ENCODE measurements at places on chromosomes 7 and 10.

DNA sequence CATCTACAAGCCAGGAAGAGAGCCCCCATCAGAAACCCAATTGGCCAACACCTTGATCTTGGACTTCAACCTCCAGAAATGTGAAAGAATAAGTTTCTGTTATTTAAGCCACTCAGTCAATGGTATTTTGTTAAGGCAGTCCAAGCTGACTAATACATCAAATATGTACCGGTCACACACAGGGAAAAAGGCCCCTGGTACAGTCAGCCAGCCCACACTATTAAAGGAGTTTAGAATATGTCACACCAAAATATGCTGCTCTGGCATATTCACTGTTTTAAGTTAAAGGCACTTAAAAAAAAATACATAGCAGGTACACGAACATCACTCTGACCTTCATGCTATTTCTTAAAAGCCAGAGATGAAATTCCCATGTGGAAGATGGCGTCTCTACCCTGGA, 15.2 kb upstream of the CDCA7L start:
- peak; percentile 33 for DNase-seq

DNA sequence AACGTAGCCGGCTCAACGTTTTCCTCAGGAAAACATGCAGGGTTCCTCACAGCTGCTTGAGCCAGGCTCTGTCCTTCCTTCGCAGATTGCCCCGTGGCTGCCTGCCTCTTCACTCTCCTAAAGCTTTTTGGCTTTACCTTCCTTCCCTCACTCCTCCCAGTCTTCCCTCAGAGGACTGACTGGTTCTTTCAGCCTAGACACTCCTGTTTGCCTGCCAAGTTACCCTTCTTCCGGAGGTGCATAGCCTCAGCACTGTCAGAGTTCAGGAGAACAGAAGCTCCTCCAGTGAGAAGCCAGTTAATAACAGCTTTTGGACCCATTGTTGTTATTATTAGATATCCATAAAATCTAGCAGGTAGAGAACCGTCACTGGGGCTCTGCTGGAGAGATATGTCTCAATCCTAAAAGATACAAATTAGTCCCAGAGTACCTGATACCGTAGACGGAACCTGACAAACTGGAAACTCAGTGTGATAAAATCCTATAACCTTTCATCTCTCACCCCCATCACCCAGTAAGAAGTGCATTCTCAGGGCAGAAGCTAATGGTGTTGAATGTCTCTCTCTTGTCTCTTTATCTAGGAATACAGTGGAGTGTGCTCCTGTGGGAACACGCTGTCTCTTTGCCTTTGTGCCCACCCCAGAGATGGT, 79.6 kb downstream of the SND1 start:
- no peak for DNase-seq

DNA sequence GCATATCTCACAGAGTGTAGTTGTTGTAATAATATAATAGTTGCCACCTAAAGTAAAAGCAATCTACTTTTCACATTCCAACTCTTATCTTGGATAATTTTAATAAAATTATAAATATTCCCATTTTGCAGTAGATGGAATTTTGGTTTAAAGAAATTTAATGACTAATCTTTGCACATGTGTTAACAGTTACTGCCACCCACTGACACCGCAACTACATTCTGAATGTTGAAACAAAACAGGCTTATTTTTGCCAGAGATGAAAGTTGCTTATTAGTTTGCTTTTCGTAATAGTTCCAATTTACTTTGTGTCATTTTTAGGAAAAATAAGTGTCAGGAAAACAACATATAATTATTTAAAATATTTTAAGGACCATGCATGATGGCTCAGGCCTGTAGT, 557.5 kb upstream of the PCDH15 start:
- no peak for DNase-seq

DNA sequence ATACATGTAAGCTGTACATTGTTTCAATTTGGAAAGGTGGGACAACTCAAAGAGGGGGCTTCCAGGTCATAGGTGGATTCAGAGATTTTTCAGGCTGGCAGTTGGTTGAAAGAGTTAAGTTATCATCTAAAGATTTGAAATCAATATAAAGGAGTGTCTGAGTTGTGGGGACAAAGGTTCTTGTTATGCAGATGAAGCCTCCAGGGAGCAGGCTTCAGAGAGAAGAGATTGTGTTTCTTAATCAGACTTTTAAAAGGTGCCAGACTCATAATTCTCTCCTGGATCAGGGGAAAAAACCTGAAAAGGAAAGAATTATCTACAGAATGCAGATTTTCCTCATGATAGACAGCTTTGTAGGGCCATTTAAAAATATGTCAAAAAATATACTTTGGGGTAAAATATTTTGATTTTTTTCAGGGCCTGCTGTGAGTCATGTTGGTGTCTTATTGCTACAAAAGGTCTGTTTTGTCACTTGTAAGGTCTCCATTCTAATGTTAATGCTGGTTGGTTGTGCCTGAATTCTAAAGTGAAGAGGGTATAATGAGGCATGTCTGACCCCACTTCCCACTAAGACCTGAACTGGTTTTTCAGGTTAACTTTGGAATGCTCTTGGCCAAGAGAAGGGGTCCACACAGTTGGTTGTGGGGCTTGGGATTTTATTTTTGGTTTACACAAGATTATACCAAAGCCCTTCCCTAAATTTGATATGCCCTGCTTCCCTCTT, 52.7 kb upstream of the PRSS1 start:
- DNase-seq = no peak

DNA sequence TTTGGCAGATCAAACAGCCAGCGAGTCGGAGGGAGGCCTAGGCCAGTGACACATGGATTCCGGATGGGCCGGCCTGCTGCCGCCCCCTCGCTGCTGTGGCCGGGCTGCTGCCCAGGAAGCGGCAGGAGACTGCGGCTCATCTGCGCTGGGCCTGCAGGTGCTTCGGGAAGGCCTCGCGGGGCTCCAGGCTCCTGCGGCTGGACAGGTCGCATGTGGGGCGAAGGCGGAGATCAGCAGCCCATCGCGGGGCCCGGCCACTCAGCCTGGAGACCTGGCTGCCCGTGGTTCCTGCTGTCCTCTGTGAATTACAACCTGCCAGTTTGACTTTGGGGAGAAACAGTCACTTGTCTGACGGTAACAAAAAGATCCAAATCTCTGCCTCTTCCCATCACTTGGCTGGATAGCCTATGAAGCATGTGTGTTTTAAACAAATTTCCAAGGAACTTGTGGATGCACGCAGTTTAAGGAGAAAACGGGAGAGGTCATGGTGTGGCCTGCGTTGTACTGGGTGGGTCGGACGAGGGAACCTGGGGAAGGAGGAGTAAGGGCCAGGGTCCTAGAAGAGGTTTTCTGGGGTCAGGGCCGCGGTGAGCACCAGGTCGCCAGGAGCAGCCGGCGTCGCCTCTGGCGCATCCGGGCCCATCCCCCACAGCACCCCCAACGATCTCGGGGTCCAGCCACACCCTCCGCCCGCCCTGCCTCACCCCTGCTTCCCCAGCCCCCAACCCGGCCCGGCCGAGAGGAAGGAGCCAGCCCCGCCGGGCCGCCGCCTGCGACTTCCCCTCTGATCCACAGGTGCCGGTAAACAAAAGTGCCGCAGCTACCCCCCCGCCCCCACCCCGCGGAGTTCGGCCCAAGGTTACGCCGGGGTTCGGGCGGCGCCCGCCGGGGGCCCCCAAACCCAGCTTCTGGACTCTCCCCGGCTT, 1.6 kb downstream of the SPOCK2 start:
- DNase-seq = no peak

- DNase-seq = no peak
Measured at GRCh38 chr7:32436146-32436928, 53.8 kb downstream of the LSM5 start.

DNA sequence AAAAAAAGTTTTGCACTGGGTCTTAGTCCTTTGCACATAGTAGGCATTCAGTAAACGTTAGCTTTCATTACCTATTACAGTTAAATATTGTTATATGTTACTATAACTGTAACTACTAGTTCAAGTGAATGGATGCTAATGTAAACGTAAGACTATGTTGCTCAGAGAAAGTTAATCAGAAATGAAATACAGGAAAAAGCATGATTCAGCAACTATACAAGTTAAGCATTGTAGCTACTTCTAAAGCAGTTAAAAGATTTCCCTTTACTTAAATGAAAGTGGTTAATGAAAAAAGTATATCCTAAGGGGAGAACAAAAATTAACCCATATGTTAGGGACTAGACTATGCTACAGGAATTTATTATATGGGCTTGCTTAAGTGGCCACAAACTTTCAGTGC, 121.2 kb downstream of the SKAP2 start:
- DNase-seq = no peak

DNA sequence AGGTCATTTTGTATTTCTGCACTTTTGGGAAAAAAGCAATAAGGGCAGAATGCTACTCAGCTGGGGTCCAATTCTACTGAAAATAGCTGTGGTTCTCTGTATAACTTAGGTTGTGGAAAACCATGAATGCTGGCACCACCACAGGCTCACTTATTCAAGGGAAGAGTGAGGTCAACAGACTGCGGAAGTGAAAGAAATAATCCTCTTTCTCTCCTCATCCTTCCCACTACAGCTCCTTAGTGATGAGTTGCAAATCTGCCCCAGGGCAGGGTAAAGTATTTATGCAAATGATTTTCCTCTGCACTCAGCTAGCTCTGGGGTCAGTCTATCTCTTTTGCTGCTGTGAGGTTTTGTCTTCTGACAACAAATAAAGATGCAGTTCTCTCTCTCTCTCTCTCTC, 74.1 kb upstream of the PTPRZ1 start:
- no peak for DNase-seq

- no peak for DNase-seq
Measured at GRCh38 chr7:7944619-7945282, 23.8 kb upstream of the GLCCI1 start.

DNA sequence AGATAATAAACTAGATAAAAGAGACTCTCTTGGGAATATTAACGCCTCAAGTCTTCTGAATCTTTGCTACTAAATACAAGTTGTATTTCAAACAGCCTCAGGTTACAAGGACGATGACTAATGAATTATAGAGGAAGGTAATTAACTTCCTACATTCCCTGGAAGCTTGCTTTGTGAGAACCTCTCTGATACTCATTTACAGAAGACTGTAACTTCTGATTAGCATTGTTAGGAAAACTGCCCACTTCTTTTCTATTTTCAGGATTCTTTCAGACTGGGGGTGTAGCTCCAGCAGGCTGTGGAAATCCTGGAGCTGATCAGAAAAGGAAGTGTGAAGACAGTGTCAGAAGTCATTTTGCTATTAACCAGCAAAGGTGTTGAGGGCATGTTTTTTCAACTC, 316.7 kb upstream of the NPSR1 start:
- DNase-seq = no peak

DNA sequence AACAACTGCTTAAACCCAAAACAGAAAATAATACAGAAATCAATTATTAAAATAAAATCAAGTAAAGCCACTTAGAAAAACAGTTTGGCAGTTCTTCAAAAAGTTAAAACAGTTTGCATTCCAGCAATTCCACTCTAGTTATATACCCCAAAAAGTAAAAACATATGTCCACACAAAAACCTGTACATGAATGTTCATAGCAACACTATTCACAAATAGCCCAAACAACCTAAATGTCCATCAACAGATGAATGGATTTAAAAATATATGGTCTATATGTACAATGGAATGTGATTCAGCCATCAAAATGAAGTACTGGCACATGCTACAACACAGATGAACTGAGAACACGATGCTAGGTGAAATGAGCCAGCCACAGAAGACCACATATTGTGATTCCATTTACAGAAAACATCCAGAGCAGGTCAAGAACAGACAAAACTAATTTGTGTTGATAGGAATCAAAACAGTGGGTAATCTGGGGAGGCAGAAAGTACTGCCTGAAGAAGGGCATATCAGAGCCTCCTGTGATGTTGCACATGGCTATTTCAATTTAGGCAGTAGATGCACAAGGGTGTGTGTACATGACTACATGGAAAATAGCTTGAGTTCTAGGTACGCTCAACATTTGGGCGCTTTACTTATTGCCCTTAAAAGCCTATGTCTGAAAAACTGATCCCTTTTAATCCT, 66.3 kb downstream of the CYTH3 start:
- DNase-seq = no peak

GRCh38 chr7:5532536-5533335, 109.1 kb upstream of the TNRC18 start:
- DNase-seq = peak; percentile 85

- no peak for DNase-seq
Measured at GRCh38 chr7:103875718-103876117, 113.7 kb downstream of the RELN start.

GRCh38 chr7:79403451-79403850, 50.0 kb downstream of the MAGI2 start:
- DNase-seq = no peak

DNA sequence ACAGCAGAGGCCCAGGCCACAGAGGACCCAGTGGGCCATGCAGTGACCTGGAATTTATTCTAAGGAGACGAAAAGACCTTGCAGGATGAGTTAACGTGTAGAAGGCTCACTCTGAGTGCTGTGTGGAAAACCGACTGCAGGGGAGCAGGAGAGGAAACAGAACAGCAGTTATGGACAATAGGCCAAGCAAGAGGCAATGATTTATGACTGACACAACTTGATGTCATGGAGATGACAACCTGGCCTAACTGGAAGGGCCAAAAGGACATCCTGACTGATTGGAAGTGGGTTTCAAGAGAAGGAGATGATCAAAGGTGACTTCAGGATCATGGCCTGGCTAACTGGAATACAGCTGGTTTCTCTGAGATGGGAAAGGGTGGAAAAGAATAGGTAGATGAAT, 70.2 kb upstream of the RAPGEF5 start:
- no peak for DNase-seq

GRCh38 chr10:30555465-30555864, 74.1 kb downstream of the LYZL2 start:
- no peak for DNase-seq

GRCh38 chr7:133854739-133855138, 272.4 kb upstream of the LRGUK start:
- DNase-seq = no peak

DNA sequence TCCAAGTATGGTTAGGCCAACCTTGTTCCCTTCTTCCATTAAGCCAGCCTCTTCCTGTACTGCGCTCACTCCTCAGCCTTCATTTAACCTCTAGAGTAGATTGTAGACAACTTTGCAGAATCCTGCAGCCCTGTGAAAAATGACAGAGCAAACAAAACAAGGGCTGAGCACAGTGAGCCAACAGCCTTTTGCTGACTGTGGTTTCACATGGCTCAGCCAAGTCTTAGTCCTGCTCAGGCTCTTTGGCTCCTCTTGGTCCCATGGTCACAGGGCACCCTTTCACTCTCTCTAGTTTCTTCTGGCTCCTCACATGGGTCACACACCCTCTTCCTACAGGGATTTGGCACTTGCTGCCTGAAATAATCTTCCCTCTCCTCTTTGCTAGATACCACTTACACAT, 900.3 kb downstream of the CCSER2 start:
- no peak for DNase-seq
